NCI-H2081 (cell line): ENCODE measurements at places on chromosomes 11 and 22.

DNA sequence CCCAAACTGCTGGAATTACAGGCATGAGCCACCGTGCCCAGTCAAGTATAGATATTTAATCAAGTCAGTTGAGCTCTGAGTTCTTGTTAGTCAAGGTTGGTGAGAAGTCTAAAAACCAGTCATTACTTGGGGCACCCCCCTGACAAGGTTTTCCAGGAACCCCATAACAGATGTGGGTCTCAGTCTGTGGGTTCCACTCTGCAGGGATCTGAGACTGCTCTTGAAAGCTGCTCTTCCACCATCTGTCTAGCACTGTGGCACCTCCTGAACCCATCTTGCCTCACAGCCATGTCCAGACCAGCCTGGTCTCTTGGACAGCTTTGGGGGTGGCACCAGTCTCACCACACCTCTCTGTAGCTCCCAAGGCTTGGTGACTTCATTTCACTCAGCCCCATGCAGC is 44.3 kb upstream of the PLET1 start:
- no peak for DNase-seq

DNA sequence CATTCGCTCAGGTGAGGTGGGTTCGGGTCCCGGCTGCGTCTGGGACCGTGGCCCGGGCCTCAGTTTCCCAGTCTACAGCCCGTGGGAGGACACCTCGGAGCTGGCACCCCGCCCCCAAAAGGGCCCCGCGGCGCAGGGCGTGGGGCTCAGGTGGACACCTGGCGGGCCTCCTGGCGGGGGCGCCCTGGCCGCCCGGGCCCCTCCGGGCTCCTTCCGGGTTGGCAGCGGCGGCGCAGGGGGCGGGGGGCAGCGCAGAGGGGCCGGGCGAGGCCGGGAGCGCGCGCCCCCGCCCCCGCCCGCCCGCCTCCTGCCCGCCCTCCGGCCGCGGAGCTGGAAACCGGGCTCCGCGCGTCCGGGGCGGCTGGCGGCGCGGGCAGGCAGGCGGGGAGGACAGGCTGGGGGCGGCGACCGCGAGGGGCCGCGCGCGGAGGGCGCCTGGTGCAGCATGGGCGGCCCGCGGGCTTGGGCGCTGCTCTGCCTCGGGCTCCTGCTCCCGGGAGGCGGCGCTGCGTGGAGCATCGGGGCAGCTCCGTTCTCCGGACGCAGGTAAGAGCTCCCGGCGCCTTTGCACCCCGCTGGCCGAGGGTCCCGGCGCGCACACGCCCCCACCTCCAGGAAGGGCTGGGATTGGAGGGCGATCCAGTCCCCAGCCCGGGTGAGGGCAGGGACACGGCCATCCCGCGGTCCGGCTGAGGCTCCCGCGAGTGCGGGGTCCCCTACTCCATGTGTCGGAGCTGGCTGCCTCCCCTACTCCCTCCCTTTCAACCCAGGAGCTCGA is at the start of gene EMID1:
EMID1 (plus strand) TSS at position 303 of the 778 bp plus-strand sequence; CDS start at position 446, 143 bp downstream.
- DNase-seq = peak; percentile 39

DNA sequence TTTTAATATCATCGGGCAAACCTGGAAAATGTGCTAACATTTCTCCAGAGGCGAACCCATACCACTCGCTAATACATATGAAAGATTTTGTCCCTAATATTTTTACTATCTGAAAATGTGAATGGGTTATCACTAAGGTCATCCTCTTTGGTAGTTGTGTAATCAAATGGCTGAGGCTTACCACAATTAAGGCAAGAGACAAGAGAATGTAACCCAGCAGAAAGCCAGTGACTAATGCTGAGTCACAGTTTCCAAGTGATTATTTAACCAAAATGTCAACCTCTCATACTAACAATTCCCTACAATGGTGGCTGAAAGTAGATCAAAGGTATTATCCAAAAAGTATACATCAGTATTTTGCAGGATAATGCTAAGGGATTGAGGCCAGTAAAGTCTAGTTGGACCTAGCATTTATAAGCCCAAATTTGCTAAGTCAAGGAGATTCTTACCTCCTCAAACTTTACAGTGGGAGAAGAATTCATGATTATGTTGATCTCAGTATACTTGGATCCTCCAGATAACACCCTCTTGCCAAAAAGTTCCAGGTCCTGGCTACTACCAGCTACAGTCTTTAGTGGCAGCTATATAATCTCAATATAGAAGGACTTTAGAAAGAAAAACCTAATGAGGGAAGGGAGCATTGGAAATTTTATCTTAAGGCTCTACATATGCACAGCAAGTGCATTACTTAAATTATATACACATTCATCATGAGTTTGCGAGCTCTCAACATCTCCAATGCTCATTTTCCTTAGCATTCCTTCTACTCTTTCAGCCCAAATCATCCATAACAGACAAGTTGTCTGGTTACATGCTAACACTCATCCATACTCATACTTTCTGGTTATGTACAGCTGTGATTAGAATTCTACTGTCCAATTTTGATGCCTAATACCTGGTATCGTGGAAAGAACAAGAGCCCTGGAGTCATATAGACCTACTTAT is 25.4 kb downstream of the SIK3 start:
- no peak for DNase-seq

DNA sequence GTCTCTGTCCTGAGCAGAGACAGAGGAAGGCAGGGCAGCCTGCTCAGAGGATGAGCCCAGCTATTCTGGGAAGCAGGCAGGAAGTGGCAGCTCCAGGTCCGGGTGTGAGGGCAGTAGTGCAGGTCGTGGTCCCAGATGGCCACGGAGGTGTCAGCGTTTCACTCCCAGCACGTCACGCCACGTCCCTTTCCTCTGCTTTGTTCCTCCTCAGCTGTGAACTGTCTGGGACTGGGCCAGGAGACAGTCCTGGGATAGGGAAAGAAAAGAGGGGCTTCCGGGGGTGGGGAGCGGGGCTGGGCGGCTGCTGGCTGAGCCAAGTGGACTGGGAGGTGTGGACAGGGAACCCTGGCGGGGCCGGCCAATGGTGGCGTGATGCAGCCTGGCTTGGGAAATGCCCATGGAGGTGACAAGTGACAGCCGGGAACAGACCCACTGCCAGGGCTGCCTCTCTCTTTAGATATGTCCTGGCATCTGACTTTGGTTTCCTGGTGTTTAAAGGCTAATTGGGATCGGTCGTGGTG is 64.7 kb downstream of the KCNQ1 start:
- DNase-seq = no peak

- DNase-seq = no peak
Measured at GRCh38 chr11:57462597-57462996, 2.3 kb downstream of the RTN4RL2 start.

- no peak for DNase-seq
Measured at GRCh38 chr22:40183029-40183581, 5.4 kb downstream of the TNRC6B start.

DNA sequence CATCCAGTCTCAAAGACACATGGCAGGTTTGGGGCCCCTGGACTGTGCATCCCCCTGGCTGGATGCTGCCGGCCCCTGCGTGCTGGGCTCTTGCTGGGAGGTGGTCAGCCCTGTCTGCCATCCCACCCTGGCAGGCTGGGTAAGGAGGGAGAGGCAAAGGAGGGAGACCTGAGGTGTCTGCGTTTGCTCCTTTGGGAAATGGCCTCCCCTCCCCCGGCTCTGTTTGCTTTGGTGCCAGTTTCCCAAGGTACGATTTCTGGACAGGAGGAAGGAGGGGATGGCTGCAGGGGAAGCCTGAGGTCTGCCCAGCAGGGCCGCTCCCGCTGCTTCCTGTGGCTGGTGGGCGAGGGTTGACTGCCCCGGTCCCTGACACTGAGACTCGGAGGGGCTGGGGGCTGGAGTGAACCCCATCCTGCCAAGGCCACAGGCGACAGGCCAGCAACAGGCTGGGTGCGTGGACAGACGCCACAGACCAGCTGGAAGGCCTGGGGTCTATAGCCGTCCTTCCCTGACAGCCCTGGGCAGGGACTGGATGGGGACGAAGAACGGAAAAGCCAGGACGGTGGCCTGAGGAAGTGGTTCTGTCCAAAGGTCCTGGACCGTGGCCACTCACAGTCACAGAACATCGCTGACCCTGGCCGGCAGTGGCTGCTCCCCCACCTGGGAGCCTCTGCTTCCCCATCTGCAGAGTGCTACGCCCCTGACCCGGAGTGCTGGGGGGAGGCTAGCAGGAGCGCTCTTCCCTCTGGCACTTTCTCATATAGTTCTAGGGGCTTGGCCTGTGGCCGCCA is 38.0 kb downstream of the OSBPL5 start:
- no peak for DNase-seq

DNA sequence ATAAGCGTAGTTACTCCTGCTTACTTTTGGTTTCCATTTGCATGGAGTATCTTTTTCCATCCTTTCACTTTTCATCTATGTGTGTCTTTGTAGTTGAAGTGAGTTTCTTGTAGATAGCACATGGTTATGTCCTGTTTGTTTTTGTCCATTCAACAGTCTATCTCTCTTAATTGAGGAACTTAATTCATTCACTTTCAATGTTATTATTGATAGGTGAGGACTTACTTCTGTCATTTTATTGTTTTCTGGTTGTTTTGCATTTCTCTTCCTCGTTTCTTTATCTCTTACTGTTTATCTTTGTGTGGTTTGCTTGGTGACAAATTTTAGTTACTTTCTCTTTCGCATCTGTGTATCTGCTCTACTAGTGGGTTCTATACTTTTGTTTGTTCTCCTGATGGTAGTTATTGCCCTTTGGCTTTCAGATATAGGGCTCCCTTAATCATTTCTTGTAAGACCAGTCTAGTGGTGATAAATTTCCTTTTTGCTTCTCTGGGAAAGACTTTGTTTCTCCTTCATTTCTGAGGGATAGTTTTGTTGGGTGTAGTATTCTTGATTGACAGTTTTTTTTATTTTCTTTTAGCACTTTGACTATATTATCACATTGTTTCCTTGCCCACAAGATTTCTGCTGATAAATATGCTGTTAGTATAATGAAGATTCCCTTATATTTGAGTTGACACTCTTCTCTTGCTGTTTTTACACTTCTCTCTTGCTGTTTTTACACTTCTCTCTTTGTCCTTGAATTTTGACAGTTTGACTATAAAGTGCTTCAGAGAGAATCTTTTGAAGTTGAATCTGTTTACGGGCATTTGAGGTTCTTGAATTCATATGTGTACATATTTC is 9.0 kb upstream of the RAG1 start:
- DNase-seq = no peak

DNA sequence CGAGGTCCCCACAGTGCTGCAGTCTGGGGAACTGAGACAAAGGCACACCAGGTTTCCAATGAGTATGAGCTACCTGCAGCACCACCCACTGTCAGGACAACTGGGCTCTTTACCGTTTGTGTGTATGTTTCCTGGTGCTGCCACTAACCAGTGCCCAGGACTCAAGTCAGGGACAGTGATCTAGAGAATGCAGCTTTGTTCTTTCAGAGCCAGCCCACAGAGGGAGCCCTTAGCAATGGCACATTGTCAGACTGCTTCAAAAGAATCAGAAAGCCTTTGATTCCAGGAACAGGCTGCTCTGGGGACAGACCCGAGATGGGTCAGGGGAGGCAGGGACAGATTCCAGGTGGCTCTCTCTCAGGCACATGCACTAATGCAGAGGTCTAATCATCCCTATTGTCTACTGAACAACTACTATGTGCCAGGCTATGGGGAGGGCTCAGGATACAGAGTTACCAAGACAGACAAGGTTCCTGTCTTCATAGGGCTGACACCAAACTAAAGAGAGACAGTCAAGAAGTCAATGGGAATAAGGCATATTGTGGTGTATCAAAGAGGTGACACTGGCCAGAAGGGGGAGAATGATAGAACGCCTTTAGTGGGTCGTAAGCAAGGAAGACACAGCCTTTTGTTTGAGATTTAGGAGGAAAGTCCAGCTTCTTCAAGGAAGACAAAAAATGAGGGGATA is 103.7 kb downstream of the VPREB1 start:
- DNase-seq = no peak

DNA sequence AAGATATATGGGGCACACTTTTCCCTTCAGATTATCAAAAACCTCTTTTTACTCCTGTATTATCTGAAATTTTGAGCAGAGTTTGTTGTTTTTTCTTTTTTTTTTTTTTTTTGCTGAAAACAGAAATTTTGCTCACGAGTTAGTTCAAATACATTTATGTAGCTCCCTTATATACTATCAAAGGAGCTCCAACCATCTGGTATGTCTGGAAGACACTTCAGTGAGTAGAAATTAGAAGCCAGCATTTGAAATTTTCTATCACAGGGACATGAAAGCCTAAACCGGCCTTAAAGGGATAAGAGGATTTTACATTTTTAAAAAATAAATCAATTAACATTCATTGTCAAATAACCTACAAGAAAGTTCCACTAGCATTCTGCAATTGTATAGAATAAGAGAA is 73.3 kb downstream of the DDIAS start:
- no peak for DNase-seq

- no peak for DNase-seq
Measured at GRCh38 chr11:24683583-24683982, 186.7 kb downstream of the LUZP2 start.

DNA sequence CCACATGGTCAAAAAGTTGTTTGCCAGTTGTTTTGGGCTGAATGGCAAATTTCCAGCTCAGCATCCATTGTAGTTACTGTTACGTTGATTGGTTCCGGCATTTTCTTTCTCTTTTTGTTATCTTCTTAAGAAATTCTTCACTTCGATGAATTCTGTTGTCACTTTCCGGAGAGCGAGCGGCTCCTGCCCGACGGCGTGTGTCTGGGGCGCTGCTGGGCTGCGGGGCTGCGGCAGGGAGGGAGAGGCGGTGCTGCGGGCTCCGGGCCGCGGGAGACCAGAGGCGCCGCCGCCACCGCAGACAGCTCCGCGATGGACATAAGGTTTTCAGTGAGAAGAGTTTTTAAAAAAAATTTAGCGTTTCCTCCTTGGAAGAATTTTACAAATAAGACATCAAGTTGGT is 117.4 kb downstream of the RRM1 start:
- DNase-seq = no peak

DNA sequence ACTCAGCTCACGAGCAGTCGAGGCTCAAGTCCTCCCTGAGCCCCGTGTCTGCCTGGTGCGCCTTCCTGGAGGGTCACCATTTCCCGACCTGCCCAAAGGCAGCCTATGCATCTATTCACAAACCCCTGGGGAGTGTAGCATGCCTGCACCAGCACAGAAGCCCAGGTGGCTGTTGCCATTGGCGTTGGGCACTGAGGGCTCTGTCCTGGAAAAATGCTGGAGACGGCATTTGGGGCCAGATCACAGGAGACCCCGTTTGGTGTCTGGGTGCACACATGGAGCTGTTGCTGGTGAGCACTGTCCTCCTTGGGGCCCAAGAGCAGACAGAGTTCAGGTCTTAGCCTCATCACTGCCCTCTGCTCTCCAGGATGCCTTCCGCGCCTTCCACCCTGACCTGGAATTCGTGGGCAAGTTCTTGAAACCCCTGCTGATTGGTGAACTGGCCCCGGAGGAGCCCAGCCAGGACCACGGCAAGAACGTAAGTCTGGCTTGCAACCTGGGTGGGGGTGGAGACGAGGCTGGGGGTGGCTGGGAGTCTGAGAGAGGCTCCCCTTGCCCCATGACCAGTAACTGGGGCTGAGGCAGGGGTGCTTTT is 9.4 kb downstream of the FADS2 start:
- DNase-seq = no peak

DNA sequence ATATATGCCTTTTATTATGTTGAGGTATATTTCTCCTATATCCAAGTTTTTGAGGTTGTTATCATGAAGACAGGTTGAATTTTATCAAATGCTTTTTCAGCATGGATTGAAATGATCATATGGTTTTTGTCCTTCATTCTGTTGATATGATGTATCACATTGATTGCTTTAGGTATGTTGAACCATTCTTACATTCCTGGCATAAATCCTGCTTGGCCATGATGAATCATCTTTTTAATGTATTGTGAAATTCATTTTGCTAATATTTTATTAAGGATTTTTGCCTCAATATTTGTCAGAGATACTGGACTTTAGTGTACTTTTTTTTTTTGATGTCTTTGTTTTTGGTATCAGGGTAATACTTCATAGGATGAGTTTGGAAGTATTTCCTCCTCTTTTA is 283.8 kb upstream of the C11orf87 start:
- DNase-seq = no peak

GRCh38 chr22:39493759-39494158 is 8.3 kb upstream of the MIEF1 start:
- DNase-seq = no peak
